ENCODE measurements at places on chromosomes 1 and 21.

GRCh38 chr21:27586326-27586725, 619.4 kb upstream of the ADAMTS5 start:
- no peak for DNase-seq

DNA sequence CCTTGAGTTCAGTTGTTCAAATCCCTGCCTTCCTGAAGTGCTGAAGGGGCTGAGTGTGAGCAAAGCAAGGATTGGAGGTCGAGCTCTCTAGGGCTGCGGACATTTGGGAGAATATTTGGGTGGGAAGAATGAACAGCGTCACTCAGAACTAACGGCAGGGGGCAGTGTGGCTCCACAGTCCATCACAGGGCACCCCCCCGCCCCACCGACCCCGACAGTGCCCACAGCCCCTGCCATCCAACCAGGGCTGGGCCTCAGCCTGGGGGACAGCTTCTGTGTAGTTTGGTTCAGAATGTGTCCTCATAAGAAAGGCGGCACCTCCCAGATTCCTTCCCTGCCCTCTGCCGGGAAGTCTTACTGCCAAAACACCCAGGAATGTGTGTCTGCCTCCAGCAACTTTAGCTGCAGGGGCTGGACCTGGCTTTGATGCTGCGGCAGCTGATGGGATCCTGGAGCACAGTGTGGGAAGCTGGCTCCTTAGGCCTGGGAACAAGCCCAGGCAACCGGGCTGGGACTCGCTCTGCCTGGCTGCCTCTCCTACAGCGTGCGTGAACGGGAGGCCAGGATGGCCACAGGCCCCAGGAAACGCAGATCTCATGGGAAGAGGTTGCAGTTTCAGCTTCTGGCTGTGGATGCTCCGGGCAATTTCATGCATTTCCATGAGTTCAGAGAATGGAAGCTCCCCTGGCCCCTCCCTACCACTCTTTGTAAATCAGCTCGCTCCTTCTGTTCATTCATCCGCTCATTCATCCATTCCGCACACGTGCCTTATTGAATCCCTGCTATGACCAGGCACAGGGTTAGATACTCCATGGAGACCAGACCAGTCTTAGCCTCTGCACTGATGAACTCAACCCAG, 104.9 kb upstream of the TMPRSS2 start:
- DNase-seq, result peak; percentile 100

- DNase-seq, result no peak
These were observed 307.3 kb downstream of the BRINP3 start for GRCh38 chr1:190170321-190170720.

- DNase-seq, result no peak
These were observed 15.2 kb downstream of the SCYL3 start for GRCh38 chr1:169878498-169878897.

DNA sequence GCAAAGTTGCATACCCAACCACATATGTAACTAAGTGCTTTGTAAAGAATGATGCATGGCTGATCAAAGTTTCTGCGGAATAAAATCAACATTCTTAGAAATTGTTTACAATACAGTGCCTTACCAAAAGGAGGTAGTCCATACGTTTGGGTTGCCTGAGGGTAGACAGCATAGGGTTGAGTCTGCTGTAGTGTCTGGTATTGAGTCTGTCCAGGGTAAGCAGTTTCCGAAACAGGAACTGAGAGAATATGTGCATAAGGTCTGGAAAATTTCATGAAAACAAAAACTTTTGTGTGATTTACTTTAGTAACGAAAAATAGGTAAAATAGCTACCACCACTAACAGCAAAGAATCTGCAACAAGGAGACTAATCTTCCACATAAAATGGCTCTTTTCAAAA, 53.0 kb downstream of the EYA3 start:
- DNase-seq, result no peak

DNA sequence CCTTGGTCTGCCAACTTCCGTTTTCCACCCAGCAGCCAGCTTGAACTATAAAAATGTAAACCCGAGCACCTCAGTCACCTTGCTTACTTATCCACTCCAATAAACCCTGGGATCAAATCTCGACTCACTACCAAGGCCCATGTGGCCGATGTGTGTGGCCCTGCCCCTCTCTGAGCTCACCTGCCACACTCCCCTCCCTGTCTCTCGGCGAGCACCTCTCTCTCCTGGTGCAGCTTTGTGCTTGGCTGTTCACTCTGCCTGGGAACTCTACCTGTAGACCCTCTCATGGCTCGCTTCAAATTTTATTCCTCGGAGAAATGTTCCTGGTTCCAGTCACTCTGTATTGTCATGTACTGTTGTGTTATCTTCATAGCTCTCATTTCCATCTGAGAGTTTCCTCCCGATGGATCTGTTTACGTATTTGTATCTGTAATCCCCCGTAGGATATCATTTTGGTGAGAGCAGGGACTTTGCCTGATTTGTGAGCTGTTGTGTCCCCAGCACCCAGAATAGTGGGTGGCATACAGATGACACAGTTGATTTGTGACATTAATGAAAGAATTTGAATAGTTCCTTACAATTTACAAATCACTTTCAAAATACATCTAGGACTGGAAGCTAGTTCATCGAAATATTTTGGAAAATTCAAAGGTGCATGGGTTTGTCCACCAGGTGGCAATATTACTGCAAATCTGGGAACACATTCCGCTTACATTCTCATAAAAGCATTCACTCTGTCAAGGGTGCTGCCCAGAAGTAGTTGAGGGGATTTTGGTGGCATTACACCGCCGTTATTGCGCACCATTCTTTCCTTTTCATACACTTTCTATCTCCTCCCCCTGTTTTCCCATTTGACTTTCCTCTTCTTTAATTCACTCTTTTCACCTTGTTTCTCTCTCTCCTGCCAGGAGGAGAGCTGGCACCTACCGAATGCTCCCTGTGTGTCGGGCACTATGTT, 95.3 kb downstream of the ABCA4 start:
- peak; percentile 77 for DNase-seq

- peak; percentile 75 for DNase-seq
These were observed 723 bp downstream of the CDC42BPA start for GRCh38 chr1:227317523-227318015.

DNA sequence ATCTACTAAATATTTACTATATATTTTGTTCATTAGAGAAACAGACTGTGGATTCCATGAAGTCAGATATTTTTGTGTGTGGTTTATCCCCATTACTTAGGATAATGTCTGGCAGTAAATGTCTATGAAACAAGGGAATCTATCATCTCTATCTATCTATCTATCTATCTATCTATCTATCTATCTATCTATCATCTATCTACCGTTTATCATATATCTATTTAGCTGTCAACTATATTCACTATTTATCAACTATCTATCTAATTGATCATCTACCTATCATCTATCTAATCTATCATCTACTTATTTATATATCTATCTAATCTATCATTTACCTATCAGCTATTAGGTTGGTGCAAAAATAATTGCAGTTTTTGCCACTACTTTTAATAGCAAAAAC, 255.7 kb downstream of the GRIK1 start:
- no peak for DNase-seq

- peak; percentile 60 for DNase-seq
These were observed 126.5 kb upstream of the TNFSF4 start for GRCh38 chr1:173333581-173333980.

GRCh38 chr1:230399321-230400006, 26.7 kb downstream of the PGBD5 start:
- DNase-seq, result no peak

DNA sequence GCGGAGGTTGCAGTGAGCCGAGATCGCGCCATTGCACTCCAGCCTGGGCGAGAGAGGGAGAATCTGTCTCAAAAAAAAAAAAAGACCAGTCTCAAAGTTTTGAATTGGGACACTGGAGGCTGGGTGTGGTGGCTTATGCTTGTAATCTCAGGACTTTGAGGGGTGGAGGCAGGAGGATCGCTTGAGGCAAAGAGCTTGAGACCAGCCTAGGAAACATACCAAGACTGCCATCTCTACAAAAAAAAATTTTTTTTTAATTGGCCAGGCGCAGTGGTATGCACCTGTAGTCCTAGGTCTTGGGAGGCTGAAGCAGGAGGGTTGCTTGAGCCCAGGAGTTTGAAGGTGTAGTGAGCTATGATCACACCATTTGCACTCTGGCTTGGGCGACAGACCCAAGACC, 3.9 kb downstream of the ZBTB8B start:
- no peak for DNase-seq

DNA sequence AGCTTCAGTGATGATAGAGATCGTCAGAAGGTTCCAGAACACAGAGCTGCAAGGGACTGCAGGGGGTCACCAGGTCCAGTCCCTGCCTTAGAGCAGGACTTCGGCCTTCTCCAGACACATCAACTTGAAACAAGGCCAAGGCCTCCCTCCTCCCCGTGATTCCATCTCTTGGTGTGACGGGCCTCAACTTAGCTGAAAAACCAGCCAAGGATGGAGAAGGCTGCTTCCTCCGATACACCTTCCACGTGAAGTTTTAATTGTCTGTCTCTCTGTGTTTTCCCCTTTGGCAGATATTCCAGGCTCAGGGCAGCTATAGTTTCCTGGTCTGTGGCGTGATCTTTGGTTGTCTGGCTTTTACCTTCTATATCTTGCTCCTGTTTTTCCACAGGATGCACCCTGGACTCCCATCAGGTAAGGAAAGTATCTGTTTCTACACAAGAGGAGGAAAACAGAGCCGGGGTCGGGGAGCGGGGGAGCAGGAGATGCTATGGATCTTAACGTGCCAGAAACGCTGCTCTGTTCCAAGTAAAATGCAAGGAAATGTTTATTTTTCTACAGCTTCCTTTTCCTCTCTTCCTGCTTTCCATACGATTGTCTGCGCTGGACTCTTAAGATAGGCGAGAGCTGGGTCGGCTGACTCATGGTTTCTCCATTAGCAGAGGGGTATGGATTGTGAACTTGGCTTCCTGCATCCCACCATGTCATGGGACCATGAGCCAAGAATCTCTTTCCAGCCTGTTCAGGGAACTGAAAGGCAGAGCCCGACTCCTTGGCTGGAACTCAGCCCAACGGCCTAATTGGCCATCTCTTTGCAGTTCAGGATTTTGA, 32.8 kb downstream of the ELK4 start:
- DNase-seq, result peak; percentile 95

DNA sequence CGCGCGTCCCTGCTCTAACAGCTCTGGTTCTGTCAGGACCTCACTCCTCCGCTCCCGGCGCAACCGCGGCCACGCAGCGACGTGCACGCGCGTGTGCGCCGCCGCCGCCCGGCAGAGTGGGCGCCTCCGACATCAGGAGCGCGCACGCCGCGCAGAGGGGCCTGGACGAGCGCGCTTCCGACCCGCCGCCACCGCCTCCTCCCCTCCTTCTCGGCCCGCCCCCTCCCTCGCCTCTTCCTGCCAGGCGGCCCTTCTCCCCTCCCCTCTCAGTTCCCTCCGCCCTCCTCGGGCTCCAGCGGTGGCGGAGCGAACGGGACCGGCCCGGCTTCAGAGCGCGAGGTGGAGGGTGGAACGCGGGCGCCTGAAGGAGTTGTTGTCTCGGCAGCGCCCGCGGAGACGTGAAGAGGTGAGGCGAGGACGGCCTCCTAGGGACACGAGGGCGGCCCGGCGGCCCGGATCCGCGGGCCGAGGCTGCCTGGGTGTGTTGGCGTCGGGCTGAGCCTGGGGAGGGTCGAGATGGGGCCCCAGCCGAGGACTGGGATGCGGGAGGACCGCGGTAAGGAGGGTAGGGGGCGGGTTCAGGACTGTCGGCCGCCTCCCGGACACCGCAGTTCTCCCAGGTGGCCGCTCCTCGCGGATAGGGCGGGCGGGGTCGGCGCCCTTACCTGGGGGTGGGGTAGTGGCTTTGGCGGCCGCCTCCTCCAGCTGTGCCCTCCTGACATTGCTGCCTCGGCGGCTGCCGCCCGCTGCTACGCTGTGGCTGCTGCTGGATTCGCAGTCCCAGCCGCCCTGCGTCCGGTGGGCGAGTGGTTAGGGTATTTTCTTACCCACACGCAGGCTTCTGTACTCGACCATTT, at the start of gene RABGAP1L:
RABGAP1L (plus strand) TSS at position 269 of the 857 bp plus-strand sequence.
- peak; percentile 96 for DNase-seq

DNA sequence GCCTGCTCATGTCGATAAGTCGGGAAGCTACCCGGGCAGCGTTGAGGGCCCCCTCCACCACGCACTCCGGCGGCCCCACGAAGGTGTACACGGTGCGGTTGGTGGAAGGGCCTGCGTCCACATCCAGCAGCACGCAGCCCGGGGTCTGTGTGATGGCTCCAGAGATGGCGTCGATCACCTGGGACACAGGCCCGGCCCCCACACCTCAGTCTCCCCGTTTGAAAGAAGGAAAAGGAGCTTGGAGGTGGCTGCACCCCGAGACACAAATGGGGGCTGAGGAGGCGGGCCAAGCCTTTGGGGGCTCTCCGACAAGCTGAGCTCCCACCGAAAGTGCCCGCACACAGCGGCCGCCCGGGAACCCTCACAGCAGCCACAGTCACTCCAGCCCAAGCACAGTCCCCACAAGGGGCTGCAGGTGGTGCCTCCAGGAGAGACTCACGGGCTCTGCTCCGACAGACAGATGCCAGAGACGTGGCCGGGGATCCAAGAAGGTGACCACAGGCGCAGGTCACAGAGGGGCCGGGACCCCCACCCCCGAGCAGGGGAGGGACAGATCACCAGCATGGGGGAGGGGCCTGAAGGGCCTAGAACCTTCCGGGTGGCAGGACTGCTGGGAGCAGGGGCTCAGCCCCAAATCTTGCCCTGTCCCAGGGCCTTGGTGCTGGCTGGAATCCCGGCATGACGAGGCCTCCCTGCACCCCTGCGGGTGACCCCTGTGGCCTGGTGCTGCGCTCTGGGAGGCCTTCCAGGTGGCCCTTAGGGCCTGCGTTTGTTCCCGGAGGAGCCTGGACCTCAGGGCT, 1.0 kb downstream of the FTCD start:
- no peak for DNase-seq

All from EH (cell line).